MM.1S (cell line): ENCODE measurements at places on chromosomes 11 and 22.

DNA sequence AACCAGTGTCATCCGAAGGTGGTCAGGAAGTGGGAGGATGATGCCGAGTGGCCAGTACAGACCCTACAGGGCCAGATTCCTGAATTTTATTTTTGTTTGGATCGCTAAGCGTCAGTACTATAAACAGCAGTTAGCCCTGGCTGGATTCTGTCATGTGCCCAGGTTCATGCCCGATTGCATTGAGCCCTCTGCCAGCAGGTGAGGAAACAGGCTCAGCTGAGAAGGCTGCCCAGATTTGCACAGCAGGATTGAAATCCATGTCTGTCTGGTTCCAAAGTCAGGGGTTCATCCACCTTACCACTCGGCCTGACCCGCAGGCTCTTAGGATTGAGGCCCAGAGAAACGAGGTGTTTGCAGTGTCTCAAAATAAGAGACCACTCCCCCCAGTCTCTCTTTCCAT lies 9.1 kb upstream of the TBC1D22A start:
- no peak for DNase-seq

- DNase-seq = no peak
Observed at GRCh38 chr11:117482881-117483280, 155.2 kb downstream of the CEP164 start.

- DNase-seq = no peak
Observed at GRCh38 chr22:49793296-49793695, 34.4 kb downstream of the BRD1 start.

GRCh38 chr22:46482056-46482675 lies 55.3 kb downstream of the CELSR1 start:
- no peak for DNase-seq

- no peak for DNase-seq
Observed at GRCh38 chr22:21650280-21650679, 8.2 kb downstream of the SDF2L1 start.

DNA sequence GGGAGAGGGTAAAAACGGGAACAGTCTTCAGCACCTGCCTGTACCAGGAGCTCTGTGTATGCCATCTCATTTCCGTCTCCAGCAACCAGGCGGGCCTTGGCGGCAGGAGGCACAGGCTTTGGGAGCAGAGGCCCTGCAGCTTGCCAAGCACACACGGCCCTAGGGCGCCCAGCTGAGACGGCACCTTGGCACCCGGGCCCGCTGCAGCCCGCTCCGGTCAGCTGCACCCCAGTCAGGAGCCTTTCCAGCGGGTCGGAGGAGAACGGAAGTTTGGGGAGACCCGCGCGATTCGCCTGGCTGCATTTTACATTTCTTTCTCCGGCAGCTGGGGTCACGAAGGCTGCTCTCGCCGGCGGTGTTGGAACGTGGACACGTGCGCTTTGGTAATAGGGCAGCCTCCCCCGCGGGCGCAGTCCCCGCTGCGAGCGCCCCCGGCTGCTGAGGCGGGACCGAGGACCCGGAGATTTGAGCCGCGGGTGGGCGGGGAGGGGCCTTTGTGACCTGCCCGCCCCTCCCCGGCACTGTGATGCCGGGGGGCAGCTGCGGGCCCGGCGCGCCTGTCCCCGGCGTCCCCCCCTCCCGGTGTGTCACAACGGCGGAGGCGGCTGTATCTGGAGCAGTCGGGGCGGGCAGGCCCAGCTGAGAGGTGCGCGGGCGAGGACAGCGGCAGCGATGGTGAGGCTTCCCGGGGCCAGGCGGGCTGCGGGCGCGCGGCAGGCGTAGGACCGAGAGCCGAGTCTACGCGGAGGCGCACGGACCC lies at the start of gene TUBA8:
TUBA8 (plus strand) TSS at position 616 of the 760 bp plus-strand sequence; CDS start at position 673, 57 bp downstream.
- no peak for DNase-seq

DNA sequence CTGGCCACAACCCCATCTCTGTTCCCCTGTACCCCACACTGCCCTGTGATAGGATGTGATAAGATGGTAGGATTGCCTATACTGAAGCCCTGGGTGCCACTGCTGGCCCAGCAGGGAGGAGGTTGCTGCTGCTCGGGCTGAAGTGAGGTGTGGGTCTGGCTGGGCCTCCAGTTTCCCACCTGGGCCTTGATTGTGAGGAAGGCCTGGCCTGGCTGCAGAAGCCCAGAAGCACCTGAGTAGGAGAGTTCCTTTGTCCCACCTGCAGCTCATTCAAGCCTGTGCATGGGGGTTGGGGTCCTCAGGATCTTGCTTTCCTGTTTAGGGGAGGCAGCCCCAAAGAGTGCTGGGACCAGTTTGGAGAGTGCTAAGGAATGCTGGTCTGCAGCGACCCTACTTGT lies 3.3 kb downstream of the ST3GAL4 start:
- DNase-seq = no peak

DNA sequence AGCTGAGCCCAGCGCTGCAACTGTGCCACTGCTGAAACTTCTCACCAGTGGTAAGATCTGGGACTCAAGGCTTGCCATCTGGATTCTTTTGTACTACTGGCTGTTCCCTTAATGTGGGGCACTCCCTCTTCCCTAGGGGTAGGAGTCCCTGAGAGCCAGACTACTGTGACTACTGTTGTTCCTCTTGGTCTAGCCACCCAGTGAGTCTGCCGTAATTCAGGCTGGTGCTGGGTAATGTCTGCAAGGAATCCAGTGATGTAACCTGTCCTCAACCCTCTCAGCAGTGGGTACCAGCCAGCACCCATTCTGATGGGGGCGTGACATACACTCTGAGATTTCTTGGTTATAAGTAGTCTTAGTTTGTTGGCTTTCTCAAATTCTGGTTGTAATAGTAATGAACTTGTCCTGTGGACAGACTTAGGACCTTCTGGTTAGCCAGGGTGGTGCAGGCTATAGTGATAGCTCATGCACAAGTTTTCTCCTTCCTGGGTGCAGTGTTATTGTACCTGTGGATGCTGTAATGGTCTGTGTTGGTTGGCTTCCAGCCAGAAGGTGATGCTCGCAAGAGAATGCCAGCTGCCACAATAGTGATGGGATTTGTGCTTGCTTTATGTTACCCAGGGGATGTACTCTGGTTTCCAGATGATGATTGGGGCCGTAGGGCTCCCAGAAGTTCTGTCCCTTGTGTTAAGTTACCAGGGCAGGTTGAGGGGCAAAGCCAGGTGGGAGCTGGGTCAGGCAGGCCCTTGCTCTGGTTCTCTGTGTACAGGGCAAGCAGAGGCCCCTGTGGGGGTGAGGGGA lies 65.5 kb downstream of the ARHGAP42 start:
- no peak for DNase-seq

- DNase-seq = no peak
Observed at GRCh38 chr11:129286813-129287212, 88.8 kb upstream of the BARX2 start.
